ENCODE measurements at places on chromosomes 3 and 15. TPM values are rescaled to one million over a fixed set of nuclear protein-coding genes. Genes with fewer than 3 reads are reported as not detected.

The TF gene
- total RNA-seq, result not detected

The PLCH1 gene
- under 0.01 TPM for total RNA-seq

The MKRN2OS gene
- total RNA-seq, result not detected

The CYP19A1 gene
- total RNA-seq, result not detected

The SCAANT1 gene
- total RNA-seq, result not detected

The MAPKBP1 gene
- total RNA-seq, result 12.0 TPM

Data from epithelial cell of umbilical artery (primary cell).